ENCODE measurements at places on chromosomes 6 and 20.

- DNase-seq = no peak
Measured at GRCh38 chr20:35317416-35318210, 25.4 kb upstream of the FAM83C start.

- DNase-seq = no peak
Measured at GRCh38 chr20:10524643-10525042, 89.5 kb downstream of the SLX4IP start.

- DNase-seq = no peak
Measured at GRCh38 chr6:52953911-52954839, 40.9 kb downstream of the GSTA4 start.

DNA sequence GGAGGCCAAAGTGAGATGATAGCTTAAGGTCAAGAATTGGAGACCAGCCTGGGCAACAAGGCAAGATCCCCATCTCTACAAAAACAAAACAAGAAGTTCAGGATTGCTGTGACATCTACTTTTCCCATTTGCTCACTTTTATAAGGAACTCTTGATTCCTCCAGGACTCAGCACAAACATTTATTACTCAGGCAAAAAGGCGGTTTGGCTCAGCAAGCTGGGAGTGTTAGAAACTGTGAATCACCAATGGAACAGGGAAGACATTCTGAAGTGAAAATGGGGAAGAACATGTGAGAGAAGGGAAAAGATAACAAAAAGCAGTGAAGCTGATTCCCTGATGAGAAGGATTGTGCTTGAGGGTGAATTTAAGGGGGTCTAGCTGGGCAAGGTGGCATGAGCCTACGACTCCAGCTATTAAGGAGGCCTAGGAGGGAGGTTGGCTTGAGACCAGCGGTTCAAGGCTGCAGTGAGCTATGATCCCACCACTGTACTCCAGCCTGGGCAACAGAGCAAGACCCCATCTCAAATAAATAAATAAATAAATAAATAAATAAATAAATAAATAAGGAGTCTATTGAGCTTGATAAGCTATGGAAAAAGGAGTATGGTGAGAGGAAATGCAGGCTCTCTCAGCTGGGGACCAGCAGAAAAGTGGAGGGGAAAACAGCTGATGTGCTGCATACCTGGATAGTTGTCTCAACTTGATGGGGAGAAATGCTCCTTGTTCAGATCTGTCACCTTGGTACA, 65.4 kb upstream of the HDDC2 start:
- peak; percentile 82 for DNase-seq

- peak; percentile 72 for DNase-seq
Measured at GRCh38 chr6:106253172-106253571, 72.4 kb downstream of the ATG5 start.
